IMR-90 (cell line): ENCODE measurements at places on chromosomes 1 and 21. TPM values are rescaled to one million over a fixed set of nuclear protein-coding genes. Genes with fewer than 3 reads are reported as not detected.

The GJA5 gene
- not detected in 2 replicates for total RNA-seq

- no peak for DNase-seq
These were observed 114.9 kb downstream of the CASZ1 start for GRCh38 chr1:10681296-10682107.

The DCST2 gene
- total RNA-seq, result not detected in 2 replicates

The HHAT gene
- 2.5 and 2.8 TPM in 2 replicates for total RNA-seq

DNA sequence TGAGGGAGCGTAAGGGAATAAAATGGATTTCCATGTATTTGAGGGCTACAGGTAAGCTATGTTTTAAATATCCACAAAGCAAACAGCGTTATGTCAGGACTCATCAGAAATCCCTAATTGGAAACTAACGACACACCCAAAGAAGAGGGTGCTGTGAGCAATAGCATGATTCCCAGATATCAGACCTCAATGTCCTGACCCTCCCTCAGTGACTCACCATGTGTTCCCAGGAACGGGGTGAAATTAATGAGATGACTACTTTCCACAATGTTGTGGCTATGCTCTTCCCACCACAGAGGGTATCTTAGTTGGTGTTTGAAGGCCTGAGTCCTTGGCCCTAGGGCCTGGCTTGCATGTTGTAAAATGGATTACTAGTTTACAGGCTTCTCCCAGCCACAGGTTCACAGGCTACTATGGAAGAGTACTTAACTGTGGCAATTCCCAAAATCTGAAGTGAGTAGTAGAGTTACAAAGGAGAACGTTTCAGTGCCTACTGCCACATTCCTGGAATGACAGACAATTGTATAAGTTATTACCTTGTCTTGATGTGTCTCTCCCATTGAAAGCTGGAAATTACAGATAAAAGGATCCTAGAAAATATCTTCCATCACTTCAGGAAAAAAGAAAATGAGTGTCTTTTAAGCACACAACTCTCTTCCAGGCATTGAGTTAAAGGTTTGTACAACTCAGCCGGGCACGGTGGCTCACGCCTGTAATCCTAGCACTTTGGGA, 1.7 kb upstream of the KRTAP11-1 start:
- DNase-seq, result no peak

DNA sequence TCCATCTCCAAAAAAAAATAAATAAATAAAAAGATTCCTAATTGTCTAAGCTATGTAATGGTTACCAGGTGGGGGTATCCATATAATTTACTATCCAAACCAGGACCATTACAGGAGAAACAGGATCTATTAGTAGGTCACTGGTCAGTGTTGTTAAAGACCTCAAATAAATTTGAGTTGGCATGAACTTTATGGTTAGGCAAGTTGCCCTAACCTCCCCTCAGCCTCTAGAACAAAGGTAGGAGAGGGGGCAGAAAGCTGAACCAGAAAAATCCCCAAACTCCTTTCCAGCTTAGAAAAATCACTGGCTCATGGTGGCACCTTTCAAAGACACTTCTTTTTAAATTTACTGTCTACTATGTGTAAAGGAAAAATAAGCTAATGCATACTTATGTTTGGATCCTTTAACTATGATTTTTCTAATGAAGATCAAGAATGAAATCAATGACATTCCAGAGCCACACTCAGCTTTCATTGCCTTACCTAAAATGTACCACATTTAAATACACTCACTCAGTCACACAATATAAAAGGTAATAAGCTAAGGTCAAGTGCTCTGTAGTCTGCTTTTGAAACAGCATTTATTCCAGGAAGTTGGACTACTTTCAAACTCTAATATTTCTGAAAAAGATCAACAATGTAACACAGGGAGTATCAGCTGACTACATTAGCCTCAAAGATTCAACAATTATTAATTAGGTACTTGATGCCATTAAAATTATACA, 13.8 kb downstream of the EIF4G3 start:
- DNase-seq, result no peak
